Vagina (tissue), 2 donors: ENCODE measurements at places on chromosomes 1 and 21. TPM values are rescaled to one million over a fixed set of nuclear protein-coding genes. Genes with fewer than 3 reads are reported as not detected.

The CHAF1B gene
- 1.7 TPM for total RNA-seq

DNA sequence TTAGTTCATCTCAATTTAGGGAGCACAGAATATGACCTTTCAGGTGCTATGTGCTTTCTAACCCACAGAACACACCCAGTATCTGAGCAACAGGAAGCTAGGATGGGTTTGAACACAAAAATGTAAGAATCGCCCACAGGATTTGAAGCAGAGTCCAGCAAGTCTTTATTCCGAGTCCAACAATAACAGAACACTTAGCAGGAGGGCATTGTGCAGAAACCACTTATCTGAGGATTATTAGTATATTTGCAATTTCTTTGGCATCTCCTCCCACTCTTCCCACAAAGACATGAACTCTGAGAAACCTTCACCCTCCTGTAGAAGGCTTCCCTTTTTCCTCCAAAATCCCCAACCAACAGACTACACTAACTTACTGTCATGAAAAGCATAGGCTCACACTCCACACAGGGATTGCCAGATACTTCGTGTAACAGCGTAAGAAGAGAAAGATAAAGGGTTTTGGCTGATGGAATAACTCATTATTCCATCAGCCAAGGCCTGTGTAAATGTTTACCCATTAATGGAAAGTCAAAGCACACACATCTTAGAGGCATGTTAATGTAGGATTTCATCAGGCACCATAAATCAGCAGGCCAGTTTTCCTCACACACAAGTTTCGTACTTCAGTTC, 16.1 kb downstream of the SIPA1L2 start:
- no peaks in the 10 kb centered on the region for H3K27me3 ChIP-seq
- H3K4me3 ChIP-seq, result no peak overlapping the region
- H3K4me1 ChIP-seq, result peaks cover 15% of the 10 kb centered on the region
- H3K36me3 ChIP-seq, result no peaks in the 10 kb centered on the region
- H3K27ac ChIP-seq, result no peak overlapping the region

The USH2A gene
- under 0.01 TPM for total RNA-seq

The TENT5C gene
- total RNA-seq, result 4.2 TPM

The GUCA2A gene
- total RNA-seq, result not detected

The PROX1 gene
- total RNA-seq, result 4.7 TPM

- H3K4me3 ChIP-seq, result peak overlapping the region; percentile 72
- H3K36me3 ChIP-seq, result no peaks in the 10 kb centered on the region
- DNase-seq, result peak; percentile 95
- H3K27me3 ChIP-seq, result no peaks in the 10 kb centered on the region
Observed at GRCh38 chr1:15152318-15153183, 996 bp upstream of the TMEM51 start.

The SIK1 gene
- 93.5 TPM for total RNA-seq
